Cerebellar nuclear complex (tissue), 1 donor: ENCODE measurements at places on chromosomes 3 and 15.

- no peak for DNase-seq
Observed at GRCh38 chr15:61106889-61107288, 122.2 kb downstream of the RORA start.

DNA sequence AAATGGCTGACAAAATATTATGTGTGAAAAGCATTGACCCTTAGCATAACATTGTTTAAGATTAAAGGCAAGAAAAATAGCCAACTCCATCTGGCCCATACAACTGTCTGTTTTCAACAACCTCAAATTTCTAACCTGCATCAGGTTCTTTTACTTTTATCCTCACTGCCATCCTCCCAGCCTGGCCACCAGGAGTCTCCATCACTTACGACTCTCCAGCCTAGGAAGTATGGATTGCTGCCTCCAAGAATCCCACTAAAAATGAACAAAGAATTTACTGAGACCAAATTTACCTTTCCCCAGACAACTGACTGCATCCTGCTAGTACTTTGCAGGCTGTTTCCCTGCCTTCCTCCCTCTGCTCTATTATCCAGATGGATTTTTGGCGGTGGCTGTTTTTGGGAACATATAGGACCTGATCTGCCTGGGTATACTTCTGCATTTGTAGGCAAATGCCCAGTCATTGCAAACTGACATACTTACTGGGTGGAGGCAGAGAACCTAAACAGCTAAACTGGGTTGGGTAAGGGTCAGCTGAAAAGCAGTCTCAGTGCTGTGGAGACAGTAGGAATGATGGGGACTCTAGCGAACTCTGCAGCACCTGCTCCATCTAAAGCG is 144.2 kb downstream of the GHSR start:
- no peak for DNase-seq

- no peak for DNase-seq
Observed at GRCh38 chr3:190491533-190492054, 22.3 kb upstream of the IL1RAP start.

DNA sequence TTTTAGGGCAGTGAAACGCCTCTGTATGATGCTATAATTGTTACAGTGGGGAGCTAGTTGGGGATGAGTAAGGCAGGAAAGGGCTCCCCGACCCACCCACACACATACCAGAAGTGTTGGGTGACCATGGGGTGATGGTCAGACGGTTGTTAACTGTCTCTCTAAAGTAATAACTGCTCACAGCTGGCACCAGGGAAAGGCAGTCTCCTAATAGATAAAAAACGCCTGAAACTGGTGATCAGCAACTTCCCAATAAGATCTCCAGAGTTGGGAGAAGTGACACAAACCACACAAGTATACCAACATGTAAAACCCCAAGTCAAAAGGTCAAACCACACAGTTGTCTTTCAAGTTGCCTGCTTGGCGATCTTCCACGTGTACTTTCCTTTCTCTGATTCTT is 346.5 kb upstream of the CNTN4 start:
- DNase-seq, result no peak

GRCh38 chr3:38644662-38645053 is 4.8 kb downstream of the SCN5A start:
- no peak for DNase-seq

- no peak for DNase-seq
Observed at GRCh38 chr3:101963902-101964362, 114.6 kb downstream of the NFKBIZ start.

- no peak for DNase-seq
Observed at GRCh38 chr15:77342807-77343206, 77.1 kb downstream of the PEAK1 start.

GRCh38 chr3:9276761-9277370 is 27.4 kb upstream of the SRGAP3 start:
- DNase-seq, result no peak

DNA sequence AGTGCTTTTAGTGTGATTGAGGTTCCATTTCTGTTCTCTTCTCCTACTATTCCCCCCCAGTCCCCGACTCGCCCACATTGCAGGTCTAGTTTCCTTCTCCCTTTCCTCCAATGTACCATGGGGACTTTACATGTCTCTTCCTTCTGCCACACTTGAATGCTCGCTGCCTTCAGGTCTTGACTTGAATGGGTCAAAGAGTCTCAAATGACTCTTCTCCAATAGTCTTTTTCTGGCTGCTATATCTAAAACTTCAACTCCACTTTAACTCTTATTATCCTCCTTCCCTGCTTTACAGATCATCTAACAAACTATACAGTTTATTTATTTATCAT is 213.9 kb upstream of the SLC2A2 start:
- no peak for DNase-seq

GRCh38 chr3:119912220-119912619 is 130.3 kb downstream of the NR1I2 start:
- no peak for DNase-seq

- no peak for DNase-seq
Observed at GRCh38 chr15:62691008-62691407, 351.5 kb upstream of the TPM1 start.

DNA sequence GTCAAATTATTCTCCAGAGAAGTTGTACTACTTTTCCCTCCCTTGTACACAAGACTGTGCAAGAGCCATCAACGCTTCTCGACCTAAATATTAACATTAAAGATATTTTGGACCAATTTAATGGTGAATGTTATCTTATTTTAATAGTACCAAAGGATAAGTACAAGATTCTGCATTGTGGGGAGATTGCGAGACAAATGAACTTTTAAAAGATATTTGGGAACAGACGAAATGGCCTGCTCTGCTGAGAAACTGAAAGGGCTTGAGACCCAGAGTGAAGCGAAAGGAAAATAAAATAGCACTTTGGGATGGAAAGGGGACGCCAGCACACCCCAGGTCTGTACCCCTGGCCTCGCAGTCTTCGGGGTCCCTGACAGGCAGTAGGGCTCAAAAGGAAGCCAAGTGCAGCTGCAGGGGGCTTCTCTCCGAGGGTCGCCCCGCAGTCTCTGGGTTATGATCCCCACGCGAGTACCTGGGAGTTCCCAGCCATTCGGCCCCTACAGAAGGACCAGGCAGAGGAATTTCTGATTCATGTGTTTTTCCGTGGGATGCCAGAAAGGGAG is 97.6 kb upstream of the VGLL3 start:
- DNase-seq, result no peak
